ENCODE measurements at places on chromosomes 13 and 19. TPM values are rescaled to one million over a fixed set of nuclear protein-coding genes. Genes with fewer than 3 reads are reported as not detected.

The ZNF71 gene
- 9.2 TPM for total RNA-seq

The PSG7 gene
- total RNA-seq, result 0.76 TPM

The ANKRD27 gene
- 21.6 TPM for total RNA-seq

The ADAMTSL5 gene
- 55.7 TPM for total RNA-seq

The CAPN12 gene
- total RNA-seq, result 4.3 TPM

The CATSPERD gene
- total RNA-seq, result not detected

The MBD3L3 gene
- not detected for total RNA-seq

The PNMA8A gene
- total RNA-seq, result under 0.01 TPM

All from placental epithelial cell (primary cell).